ENCODE measurements at places on chromosomes 6 and 20.
A peak's percentile ranks its signal among the peaks of the same experiment; 100 is the strongest.

DNA sequence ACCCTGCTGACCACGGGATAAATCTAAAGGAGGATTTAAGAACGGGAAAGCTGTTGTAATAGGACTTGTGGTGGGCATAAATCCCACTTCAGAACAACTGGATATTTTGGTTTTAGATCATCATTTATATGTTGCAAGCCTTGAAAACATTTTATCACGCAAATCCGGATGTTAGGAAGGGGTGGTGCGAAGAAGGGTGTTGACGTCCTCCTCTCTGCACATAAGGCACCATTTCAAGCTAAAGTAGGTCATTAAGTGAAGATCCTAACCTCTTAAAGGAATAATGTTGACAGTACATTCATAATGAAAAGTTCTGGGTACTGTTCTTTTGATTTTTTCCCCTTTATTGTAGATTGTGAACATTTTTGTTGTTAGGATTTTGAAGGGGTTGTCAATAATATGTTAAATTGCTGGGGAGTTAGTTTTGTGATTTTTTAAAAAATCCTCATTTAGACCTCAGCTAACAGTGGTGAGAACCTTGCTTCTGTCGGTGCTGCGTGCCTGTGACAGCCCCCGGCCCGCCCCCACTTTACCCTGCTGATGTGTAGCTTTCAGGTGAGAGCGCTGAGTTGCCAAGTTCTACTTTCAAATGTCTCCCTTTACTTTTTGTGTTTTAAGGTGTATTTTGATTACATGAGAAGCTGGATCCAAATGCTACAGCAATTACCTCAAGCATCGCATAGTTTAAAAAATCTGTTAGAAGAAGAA is 88.8 kb downstream of the MAP3K4 start:
- DNase-seq, result no peak

DNA sequence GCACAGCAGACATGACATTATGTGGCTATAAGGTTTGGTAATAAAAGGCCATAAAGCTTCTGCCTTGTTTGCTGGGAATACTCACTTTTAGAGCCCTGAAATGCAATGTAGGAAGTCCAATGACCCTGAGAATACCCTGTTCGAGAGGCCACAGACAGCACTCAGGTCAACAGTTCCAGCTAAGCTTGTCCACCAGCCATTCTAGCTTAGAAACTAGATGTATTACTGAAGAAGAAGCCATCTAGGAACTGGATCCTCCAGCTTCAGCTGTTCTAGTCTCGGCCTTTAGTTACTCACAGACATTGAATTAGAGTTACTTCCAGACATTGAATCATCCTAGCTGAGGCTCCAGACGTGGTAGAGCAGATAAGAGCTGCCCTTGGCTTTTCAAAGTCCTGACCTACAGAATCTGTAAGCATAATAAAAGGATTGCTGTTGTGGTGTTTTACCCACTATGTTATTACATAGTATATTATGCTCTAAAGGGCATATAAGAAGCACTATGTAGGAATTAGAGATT is 84.9 kb downstream of the MMS22L start:
- no peak for DNase-seq

- peak; percentile 25 for DNase-seq
Measured at GRCh38 chr20:2387180-2387577, 6.5 kb downstream of the TGM6 start.

DNA sequence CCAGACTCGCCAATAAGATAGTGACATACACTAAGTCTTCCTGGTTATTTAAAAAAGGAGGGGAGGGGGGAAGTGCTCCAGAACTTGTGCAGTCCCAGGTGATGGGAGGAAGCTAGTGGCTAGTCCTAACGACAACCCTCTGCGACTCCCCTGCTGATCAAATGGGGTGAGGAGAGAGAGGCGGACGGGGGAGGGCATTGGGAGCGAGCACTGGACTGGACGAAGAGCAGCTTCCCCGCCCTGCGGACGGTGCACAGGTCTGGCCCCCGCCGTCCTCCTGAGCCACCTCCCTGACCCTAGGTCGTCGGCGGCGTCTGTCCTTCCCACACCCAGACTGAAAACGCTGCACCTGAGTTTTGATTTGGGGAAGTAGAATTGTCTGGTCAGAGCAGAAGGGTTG is 2.2 kb upstream of the OLIG3 start:
- DNase-seq, result no peak

DNA sequence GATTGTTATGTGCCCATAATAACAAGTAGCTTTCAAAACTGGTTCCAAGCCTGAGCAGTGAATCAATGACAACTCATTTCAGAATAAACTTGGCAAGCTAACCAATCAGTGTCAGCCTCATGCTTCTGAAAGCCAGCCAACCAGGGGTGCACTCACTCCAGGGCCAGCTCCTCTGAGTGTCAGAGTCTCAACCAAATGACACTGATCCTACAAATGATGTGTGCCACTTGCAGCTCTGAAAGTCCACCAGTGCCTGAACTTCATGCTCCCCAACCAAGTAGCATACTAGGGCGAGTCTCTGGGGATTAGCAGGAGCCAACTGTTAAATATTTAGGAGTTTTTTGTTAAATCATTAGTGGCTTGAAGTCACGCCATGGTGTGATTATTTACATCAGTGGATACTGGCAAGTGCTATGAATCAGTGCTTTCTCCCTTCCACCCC is 4.5 kb downstream of the IYD start:
- no peak for DNase-seq

- no peak for DNase-seq
Measured at GRCh38 chr6:109702791-109703190, 11.7 kb downstream of the FIG4 start.

DNA sequence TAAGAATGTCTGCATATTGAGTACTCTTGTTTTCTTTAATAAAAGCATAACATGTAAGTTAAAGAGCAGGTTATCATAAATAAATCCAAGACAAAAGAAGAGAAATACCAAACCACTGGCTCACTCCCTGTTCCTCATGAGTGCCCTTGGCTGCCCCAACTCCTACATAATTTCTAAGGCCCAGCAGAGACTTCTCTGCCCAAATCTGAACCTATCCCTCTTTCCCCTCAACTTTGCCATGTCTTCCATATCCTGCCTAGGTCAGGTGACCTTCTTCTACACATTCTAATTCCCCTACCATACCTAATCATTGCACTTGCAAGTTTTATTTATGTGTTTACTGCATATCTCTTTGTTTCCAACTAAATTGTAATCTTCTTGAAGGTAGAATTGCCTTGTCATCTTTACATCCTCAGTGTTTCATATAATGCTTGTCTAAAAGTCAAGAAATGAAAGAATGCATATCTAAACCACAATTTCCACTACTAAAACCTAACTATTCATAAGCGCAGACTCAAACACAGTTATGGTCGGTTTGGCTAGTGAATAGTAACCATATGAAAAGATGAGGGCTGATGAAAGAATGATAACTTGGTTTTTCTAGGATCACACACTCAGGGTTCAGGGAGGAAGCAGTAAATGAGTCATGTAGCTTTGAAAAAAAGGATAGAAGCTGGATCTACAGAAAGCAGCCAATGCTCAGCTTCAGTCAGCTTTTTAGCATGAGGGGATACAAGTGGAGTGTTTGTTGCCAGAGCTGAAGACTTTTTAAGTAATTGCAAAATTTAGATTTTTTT is 53.3 kb upstream of the EYA4 start:
- DNase-seq, result no peak

DNA sequence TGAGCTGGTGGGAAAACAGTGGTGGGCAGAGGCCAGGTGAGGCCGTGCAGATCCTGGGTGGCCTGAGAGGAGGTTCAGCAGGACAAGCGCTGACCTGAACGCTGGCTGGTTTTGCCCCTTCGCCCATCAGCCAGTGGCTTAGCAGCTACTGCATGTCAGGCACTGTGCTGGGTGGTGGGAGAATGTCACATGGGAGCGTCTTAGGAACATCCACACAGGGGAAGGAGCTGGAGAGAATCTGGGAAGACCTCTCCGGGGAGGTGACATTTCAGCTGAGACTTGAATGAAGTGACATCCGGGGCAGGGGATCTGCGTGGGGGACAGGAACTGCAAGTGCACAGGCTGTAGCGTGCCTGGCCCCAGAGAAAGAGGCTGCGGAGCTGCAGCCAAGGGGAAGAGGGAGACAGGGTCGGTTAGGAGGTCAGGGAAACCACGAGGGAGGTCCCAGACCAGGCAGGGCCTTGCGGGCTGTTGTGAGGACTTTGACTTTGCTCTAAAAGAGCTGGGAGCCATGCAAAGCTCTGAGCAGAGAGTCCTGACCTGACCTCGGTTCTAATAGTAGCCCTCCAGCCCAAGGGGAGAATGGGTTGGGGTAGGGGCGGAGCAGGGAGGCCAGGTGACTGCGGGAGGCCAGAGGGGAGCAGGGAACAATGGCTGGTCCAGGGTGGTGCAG is 156.8 kb upstream of the PTPN1 start:
- no peak for DNase-seq

- no peak for DNase-seq
Measured at GRCh38 chr6:18215436-18215835, 48.9 kb downstream of the DEK start.

- no peak for DNase-seq
Measured at GRCh38 chr20:58233393-58233792, 4.9 kb upstream of the ANKRD60 start.

DNA sequence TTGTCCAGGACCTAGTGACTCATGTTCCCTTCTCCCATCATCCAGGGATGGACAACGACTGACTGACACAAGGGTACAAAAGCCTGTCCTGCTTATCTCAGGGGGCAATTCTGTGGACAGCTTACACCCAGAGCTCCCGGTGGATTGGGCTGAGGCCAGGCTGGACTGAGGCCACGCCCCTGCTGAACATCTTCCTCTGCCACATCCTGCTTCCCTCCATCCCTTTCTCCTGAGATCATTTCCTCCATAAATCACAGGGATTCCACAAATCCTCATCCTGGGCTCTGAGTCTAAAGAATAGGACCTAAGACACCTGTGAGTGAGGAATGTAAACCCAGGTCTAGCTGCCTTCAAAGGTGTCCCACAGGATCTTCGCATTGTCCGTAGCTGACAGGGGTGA is 30.4 kb upstream of the RNF24 start:
- no peak for DNase-seq

DNA sequence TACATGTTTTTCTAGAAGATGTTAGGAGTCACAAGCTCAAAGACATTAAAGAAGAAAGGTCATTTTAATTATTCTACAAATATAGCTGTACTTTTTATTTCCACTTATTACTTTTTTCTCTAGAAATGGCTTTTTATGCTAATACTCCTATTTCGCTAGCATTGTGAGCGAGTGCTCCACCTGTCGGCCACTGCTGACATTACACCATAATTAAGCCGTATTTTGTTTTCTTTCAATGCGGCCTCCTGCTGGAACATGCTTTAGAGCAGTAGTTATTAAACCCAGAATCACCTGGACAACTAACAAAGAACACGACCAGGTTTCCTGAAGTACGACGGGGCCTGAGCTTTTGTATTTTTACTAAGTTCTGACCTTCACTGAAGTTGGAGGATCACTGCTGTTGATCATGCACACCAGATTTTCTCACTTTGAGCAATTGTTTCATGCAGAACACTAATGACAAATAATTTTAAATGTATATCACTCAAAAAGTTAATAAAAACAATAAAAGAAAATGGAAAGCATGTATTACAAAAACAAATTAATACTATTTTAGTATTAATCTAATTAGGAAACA is 74.1 kb upstream of the PAK5 start:
- DNase-seq, result no peak

- no peak for DNase-seq
Measured at GRCh38 chr6:80165143-80165542, 58.7 kb downstream of the BCKDHB start.

GRCh38 chr6:84455511-84456029 is 228.1 kb upstream of the CEP162 start:
- DNase-seq, result no peak

GRCh38 chr6:2196079-2196679 is 49.2 kb downstream of the GMDS start:
- no peak for DNase-seq

- DNase-seq, result no peak
Measured at GRCh38 chr6:21885532-21886114, 292.1 kb downstream of the SOX4 start.

DNA sequence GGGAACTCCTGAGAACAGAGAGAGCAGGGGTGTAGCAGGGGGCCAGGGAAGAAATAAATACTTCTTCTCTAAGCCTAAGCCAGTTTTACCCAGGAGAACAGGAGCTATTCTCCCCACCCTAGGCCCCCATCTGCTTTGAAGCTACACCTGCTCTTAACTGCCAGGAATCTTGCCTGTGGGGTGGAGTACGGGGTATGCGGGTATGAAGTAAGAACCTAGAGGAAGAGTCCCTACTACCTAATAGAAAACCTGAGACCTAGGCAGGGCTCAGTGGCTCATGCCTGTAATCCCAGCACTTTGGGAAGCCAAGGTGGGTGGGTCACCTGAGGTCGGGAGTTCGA is 1.5 kb downstream of the SLC29A1 start:
- DNase-seq, result no peak

GRCh38 chr20:48205786-48206185 is 420.5 kb upstream of the SULF2 start:
- DNase-seq, result no peak

DNA sequence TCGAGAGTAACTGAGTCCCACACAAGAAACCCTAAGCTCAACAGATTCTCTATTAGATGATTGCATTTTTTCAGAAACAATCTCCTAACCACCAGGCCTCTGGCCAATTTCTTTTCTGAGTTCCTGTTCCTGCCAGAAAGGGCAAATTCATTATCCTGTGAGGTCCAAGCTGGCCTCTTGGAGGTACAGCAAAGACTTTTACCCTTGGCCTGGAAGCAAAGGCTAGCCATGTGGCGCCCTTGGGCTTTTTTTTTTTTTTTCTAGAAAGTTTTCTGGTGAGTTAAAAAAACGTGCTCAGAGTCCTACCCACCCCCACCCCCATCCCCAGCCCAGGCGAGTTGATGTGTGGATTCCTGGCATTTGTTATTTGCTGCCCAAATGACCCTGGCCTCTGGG is 59.0 kb upstream of the EEF1A1 start:
- DNase-seq, result no peak

DNA sequence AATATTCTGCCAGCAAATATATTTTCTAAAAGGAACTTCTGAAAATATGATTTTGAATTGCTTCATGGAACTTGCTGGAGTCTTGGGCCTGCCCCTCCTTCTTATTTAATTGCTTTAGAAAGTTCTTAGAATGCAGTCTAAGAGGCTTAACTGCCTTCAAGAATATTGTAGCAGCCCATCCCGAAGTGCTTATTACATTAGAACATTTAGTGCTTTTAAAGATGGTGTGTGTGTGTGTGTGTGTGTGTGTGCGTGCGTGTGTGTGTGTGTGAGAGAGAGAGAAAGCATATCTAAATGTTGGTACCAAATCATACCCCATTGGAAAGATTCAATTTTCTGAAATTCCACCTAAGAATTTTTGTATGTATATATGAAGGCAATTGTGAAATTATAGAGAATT is 193.5 kb downstream of the SLC24A3 start:
- no peak for DNase-seq

DNA sequence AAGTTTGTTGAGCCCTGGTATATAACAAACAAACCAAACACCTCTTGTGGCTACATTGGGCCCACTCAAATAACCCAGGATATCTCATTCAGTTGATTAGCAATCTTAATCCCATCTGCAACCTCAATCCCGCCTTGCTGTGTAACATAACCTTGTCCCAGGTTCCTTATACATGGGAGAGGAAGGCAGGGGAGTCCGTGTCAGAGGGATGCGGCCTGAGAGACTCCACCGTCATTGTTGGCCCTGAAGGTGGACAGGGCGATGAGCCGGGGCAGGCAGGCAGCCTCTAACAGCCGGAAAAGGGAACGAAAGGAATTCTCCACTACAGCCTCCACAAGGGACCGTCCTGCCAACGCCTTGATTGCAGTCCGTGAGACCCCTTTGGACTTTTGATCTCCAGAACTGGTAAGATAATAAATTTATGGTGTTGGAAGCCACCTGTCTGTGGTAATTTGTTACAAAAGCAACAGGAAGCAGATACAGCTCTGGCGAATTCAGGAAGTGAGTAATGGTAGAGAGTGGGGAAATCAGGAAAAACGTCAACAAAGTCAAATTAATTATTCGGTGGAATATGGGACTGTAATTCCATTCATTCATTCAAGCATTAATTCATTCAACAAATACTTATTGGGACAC is 124.5 kb upstream of the SALL4 start:
- DNase-seq, result no peak

Data from stimulated activated CD8-positive, alpha-beta memory T cell treated with anti-CD3 and anti-CD28 coated beads, Interleukin-7, amount 100 ng/mL, for 48 hours (primary cell).